ENCODE measurements at places on chromosomes 1 and 21.

DNA sequence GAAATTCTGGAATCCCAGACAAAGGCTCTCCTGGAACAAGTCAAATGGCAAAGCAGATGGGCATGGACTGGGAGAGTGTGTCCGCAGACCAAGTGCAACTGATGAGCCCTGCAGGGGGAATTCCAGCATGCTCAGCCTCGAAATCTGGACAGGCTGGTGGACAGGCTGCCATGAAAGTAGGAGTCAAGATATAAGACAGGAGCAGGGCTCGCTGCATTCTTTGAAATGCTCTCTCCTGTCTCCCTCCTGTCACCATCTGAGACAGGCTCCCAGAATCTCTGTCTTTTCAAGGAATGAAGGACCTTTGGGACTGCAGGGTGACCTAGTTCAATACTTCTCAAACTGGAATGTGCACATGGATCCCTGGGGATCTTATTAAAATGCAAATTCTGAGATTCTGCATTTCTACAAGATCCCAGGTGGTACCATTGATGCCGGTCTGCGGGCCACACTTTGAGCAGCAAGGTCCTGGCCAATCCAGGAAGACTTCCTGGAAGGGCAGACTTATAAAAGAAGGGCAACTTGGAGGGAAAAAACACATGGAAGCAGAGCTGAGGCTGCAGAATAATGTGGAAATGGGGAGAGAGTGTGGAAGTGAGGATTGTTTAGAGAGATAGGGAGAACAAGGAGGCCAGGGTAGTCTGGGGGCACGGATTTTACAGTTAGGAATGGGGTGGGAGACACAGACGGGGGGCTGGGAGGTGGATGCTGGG lies 29.8 kb downstream of the TNNT2 start:
- DNase-seq: no peak

DNA sequence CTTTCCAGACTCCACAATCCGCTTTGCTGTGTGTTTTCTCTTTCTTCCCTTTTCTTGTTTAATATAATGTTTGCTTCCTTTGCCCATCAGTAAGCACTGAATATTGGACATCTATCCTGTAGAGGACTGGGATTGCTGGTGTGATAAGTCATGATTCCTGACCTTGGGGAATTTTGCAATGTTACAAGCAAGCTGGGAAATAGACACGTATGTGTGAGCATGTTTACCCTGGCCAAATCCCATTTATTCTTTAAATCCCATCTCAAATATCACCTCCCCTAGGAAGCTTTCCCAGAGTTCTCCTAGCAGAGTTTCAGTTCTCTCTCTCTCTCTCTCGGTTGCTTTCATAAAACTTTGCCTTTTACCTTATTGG lies 155.3 kb downstream of the ROR1 start:
- no peak for DNase-seq

- DNase-seq: no peak
Observed at GRCh38 chr1:25067518-25068251, 137.6 kb upstream of the RUNX3 start.

DNA sequence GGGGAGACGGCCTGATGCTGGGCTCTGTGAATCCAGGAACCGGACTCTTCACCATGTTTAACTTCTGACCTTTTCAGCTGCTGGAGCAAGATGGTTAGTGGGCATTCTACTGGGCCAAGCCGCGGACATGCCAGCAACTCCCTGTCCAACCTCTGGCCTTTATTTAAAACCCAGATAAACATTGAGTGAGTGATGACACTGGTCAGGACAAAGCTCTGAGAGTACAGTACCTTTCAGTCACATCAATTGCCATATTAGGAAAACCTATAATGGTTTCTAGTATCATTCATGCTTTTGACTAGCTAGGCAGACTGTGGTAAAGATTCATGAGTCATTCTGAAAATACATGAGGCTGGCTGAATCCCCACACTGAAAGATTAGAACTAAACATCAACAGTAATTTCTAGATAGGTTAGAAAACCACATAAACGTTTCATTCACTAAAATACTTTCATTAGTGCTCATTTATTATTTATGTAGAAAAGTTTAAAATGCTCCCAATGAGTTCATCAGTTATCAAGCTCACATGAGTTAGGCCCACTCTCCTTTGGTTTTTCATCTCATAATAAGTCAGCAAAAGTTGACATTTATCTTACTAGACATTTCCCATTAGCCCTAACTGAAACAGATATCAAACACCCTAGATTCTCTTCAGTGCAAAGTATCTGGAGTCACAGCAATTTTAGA lies 7.1 kb upstream of the ACTA1 start:
- no peak for DNase-seq

- no peak for DNase-seq
Observed at GRCh38 chr1:86712088-86712860, 7.9 kb downstream of the SH3GLB1 start.

GRCh38 chr1:54221113-54221834 lies 21.3 kb downstream of the MRPL37 start:
- DNase-seq: no peak

DNA sequence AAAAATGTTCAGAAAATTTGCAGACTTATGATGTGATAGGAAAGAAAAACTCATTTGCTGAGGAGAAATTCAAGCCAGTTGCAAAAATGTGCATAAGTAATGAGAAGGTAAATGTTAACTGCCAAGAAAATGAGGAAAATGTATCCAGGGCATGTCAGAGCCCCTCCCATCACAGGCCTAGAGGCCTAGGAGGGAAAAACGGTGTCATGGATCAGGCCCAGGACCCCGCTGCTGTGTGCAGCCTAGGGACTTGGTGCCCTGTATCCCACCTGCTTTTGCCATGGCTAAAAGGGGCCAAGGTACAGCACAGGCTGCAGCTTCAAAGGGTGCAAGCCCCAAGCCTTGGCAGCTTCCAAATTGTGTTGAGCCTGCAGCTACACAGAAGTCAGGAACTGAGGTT lies 214.0 kb upstream of the ADGRL4 start:
- no peak for DNase-seq

DNA sequence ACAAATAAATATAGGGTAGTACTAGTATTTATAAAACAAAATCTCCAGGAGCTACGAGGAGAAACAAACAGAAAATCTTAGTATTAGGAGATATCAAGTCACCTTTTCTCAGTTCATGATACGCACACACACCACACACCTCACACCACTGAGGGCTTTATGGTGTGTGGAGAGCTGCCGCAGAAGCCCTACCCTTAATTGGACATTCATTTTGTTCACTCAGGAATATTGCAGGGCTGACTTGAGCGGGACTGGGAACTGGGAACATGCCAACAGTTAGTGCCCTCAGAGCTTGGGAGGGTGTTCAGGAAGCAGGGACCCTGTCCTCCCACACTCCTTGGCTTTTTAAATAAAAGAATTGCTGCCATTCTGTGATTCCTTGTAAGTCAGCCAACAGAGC lies 386.8 kb downstream of the RYR2 start:
- DNase-seq: no peak

DNA sequence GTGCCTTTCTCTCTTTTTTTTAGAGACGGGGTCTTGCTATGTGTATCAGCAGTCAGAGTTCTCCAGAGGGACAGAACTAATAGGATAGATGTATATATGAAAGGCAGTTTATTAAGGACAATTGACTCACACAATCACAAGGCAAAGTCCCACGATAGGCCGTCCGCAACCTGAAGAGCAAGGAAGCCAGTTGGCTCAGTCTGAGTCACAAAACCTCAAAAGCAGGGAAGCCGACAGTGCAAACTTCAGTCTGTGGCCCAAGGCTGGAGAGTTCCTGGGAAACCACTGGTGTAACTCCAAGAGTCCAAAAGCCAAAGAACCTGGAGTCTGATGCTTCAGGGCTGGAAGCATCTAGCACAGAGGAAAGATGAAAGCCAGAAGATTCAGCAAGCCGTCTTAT lies 16.3 kb upstream of the H3-3A start:
- no peak for DNase-seq

DNA sequence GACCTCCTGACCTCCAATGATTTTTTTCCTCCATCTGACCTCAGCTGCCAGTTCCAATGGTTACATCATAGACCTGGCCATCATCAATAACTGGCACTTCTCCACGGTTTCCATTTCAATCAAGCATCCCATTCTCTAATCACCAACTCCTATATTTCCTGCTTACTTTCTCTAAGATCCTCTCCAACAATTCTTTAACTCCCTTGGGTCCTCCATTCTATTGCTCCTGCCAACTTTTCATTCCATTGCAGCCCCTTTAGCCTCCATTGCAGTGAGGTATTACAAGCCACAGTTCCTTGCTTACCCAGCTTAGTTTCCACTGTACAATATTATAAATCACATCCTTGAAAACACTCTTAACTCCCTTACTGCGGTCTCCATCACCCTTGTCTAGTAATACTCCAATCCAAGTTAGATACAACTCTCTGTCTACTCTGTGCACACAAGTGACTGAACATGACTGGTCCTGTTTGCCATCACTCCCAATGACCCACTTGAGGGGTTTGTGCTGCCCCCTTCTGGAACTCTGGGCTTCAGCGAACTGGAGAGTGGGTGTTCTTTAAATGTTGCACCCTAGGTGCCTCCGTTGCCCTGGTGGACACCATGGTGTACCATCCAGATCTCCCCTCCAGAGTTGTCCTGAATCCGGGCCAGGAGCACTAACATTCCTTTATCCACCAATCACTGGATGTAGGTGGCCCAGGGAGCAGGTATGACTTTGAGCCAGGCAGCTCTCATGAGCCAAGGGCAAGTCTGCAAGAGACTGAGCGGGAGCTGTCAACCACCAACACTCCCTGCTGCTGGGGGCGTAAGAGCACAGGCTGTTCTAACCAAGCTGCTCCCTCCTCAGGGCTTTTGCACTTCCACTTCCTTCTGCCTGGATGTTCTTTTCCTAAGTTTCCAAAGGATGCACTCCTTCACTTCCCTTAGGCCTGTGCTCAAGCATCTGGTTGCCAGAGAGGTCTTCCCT lies 3.7 kb upstream of the FNDC7 start:
- peak; percentile 84 for DNase-seq

GRCh38 chr21:43328185-43328957 lies 98.6 kb downstream of the SIK1 start:
- DNase-seq: no peak

- DNase-seq: no peak
Observed at GRCh38 chr1:106768077-106768476, 288.4 kb upstream of the PRMT6 start.

DNA sequence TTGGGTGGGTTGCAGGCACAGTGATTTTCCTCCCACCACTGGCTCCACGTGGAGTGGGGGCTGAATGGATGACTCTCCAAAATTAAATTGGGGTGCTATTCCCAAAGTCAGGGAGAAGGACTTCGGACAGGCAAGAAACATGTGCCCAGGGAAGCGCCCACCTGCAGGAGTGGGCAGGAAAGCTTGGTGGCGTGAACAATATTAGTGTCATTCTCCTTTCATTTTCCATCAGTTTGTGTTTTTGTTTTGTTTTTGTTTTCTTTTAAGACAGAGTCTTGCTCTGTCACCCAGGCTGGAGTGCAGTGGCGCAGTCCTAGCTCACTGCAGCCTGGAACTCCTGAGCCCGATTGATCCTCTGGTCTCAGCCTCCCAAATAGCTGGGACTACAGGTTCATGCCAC lies 30.1 kb downstream of the TOMM20 start:
- no peak for DNase-seq

GRCh38 chr1:92310185-92310597 lies 11.3 kb downstream of the RPAP2 start:
- peak; percentile 56 for DNase-seq

GRCh38 chr1:224170343-224170742 lies 12.7 kb upstream of the DEGS1 start:
- DNase-seq: no peak

DNA sequence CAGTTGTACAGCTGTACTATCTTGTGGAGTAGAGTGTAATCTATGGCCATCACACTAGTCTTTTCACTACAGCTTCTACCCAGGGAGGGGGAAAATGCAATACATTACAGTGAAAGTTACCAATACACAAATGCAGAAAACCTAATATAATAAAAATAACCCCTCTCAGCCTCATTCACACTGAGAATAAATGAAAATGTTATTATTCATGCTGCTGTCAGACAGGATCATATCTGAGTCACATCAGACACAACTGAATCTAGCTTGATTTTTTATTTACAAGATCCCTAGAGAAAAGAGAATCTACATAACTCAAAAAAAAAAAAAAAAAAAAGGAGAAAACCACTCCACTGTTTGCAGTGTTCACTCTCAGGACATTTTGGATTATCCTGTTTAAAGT lies 293.9 kb upstream of the ESRRG start:
- no peak for DNase-seq

DNA sequence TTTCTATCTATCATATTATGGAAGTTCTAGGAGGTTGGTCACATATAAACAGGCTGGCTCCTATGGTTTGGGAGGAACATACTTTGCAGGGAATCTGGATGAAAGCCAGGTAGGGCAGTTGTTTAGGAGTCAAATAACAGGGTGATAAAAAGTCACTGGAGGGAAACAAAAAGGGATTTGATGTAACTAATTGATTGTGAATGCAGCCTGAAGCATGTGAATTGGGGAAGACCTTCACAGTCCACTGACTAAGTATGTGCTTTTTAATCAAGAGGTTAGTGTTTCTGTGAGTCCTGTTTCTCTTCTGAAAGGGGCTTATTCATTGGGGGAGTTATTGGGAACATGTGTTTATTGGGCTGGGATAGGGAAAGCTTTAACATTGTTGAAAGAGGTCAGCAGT lies 41.3 kb downstream of the HMCN1 start:
- DNase-seq: no peak

DNA sequence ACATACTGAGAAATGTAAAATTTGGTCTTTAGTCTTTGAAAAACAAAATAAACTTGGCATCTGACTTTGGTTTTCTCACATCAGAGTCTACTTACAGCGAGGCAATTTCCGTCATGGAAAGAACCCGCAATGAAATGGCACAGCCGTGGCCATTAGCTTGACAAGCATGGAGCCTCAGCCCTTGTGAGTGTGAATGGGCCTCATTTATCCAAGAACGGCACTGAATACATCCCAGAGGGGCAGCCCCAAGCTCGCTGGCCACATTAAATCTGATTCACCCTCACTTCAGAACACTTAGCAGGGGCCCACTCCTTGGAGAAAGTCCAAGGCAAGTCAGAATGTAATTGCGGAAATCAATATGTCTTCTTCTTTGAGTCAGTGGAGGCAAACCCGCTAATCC lies 64.8 kb downstream of the ERG start:
- DNase-seq: no peak

GRCh38 chr1:221097479-221098281 lies 218.4 kb downstream of the HLX start:
- no peak for DNase-seq

DNA sequence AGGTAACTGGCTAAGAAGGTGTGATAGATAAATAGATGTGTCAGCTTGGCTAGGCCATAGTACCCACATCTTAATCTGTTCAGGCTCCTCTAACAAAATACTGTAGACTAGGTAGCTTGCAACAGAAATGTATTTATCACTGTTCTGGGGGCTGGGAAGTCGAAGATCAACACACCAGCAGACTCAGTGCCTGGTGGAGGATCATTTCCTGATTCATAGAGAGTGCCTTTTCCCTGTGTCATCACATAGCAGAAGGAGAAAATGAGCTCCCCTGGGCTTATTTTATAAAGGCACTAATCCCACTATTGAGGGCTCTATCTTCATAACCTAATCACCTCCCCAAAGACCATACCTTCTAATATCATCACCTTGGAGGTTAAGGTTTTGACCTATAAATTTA lies 532.7 kb upstream of the OLFM3 start:
- DNase-seq: no peak
